ENCODE measurements at places on chromosomes 13 and 19. TPM values are rescaled to one million over a fixed set of nuclear protein-coding genes. Genes with fewer than 3 reads are reported as not detected.

DNA sequence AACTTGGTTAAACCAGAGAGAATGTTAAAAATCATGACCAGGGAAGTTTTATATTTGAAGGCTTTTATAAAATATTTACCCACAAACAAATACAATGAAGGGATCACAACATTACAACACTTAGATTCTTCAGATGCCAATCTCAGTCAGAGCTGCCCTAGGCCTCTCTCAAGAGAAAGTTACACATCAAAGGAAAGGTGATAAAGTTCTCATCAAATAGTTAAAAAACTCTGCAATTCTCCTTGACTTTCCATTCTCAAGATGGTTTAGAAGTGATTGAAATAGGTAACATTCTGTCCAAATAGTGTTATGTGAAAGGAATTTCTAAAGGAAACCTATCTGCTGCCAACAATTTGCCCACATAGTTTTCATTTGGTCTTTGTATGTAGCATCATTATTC, 1115.2 kb upstream of the MIR17HG start:
- no peak for DNase-seq

DNA sequence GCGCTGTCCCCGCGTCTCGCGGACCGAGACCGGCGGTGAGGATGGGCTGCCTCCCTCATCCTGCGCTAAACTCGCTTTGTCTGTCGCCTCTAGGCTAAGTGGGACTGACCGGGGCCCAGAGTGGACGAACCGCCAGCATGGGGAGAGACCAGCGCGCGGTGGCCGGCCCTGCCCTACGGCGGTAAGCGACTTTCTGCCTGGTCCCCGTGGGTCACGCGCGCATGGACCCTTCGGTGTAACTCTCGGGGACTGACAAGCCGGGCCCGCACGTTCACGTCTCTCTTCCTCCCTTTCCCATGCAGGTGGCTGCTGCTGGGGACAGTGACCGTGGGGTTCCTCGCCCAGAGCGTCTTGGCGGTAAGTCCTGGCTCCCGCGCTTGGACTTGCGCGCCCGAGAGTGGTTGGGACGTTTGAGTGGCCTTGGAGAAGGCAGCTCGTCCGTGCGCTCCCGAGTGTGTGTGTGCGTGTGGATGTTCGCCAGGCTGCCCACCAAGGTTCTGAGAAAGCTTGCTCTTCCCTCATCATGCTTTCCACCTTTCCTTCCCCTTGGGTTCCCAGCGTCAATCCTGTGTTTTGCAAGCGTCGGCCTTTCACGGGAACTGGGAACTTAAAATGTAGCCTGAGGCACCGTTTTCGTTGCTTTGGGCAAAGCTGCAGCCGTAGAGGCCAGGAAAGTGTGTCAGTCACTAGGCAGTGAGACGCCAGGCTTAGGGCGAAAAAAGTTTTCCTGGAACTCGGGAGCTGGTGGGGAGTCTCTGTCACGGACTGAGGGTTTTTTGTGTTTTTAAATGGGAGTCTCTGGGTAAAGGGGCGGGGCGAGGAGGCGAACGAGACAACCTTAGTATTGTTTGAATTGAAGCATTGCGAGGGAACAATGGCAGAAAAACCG, 927 bp downstream of the COL4A2 start:
- DNase-seq = no peak

DNA sequence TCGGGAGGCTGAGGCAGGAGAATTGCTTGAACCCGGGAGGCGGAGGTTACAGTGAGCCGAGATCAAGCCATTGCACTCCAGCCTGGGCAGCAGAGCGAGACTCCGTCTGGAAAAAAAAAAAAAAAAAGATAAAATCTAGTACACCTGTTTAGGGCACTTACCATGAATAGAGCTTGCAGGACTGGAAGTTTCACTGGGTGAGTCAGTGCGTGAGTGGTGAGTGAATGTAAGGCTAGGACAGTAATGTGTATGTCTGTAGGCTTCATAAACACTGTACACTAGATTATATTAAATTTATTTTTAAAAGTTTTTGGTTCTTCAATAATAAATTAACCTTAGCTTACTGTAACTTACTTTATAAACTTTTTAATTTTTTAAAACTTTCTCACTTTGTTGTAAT, 22.9 kb downstream of the PPP5C start:
- no peak for DNase-seq

GRCh38 chr13:78238911-78239310, 320.3 kb upstream of the EDNRB start:
- no peak for DNase-seq

PALM3 gene
- 0.90 TPM for total RNA-seq

DNA sequence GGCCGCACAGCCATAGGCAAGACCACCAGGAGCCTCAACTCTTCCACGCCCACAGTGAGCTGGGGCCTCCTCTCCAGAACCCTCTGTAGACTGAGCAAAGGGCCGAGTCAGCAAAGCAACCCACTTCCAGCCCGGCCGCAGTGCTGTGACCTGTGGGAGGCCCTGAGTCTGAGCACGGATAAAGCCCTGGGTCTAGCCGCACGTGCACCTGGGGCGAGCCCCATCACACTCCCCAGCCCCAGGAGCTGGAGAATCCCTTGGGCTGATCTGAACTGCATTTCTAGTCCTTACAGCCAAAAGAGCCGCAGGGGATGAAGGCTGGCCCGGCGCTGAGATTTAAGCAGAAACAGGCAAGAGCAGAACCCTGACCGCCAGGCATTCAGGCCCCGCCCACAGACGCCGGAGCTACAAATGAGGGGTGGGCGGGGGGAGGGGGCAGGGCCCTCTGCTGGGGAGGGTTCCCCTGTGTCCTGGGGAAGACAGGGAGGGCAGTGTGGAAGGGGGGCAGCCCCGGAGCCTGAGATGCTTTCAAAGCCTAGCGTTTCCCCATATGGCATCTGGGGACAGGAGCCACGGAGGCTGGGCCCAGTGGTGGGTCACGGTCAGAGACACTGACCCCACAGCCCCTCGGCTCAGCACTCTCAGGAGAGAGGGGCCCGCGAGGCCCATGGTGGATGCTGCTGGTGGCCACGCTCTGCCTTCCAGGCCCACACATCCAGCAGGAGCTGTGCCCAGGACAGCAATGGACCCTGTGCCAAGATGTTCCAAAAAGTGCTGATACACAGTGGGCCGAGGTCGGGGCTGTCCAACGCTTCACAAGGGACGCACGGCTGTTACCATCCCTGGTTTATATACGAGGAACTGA, 4.9 kb downstream of the TMEM259 start:
- no peak for DNase-seq

DNA sequence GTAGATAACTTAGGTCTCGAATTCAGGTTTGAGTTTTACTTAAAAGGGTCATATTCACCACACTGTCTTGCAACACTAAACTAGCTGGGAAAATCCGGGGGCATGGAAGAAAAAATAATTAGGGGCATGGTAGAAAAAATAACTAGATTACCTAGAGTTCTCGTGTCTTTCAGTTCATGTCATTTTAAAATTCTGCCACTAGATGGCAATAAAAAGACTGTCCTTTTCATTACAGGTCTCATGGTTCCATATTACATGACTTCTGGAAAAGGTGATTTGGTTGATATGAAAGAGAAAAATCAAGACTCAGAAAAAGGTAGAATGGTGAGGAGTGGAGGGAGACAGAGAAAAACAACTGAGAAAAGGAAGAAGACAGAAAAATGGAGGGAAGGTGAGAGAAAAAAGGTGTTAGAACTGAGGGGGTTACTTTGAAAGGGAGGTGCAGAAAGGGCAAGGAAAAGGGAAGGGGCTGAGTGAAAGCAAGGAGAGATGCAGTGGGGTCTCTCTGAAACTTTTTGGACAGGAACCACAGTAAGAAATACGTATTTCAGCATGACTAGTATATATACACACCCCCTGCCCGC, 299.0 kb downstream of the KLF12 start:
- DNase-seq = no peak

ENOX1 gene
- 17.6 TPM for total RNA-seq

PSG4 gene
- total RNA-seq = 0.11 TPM

DNA sequence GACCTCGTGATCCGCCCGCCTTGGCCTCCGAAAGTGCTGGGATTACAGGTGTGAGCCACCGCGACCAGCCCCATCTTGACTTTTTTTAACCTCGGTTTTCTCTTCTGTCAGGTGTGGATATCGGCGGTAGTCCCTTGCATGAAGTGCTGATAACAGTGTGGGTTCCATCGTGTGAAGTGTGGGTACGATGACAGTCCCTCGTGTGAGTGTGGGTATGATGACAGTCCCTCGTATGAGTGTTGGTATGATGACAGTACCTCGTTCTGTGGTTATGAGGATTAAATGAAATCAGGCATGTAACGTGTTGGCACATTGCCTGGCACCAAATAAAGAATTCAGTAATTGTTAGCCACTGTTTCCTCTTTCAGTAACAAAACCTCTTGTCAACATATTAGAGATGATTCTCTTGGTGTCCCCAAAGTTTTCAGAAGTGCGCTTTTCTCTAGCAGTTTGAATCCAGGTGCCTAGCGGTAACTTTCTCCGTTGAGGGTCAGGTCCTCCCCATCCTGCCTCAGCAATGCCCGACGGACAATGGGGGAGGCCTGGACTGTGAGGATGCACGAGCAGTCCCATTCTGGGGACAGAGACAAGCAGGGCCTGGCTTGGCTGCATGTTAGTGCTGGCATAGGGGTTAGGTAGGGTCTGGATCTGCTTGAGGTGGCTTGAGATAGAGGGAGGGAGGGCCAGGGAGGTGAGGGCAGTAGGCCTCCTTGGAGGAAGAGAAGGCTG, 15.3 kb downstream of the GATAD2A start:
- no peak for DNase-seq

DNA sequence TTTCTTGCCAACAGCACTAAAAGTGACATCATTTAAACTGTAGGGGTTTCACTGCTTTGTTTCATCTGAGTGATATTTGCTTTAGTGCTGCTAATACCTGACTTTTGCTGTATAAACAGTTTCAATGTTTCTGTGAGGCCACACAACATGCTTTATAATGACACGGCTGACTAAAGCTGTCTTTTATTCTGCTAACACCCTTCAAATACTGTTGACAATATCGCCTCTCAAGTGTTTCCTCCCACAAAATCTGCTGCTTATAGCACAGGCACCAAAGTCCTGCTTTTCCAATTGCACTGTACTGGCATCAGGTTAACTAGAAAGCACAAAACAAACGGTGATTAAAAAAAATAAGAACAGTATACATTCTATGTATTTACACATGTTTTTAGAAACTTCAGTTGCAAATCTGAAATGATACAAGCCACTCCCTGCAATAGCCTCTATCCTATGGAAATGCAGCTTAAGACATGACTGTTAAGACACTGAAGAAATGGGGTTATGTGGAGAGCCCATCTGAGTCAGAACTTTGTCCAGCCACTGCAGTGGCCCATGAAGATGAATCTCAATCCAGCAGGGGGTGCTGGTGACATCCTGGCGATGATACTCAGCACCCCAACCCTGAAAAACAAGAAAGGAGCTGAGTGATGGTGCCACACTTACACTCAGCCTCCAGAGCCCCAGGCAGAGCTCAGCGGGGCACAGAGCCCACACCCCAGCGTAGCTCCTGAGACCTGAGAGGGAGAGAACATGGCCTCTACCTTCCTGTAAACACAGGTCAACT, 29.4 kb downstream of the RFXAP start:
- no peak for DNase-seq

DNA sequence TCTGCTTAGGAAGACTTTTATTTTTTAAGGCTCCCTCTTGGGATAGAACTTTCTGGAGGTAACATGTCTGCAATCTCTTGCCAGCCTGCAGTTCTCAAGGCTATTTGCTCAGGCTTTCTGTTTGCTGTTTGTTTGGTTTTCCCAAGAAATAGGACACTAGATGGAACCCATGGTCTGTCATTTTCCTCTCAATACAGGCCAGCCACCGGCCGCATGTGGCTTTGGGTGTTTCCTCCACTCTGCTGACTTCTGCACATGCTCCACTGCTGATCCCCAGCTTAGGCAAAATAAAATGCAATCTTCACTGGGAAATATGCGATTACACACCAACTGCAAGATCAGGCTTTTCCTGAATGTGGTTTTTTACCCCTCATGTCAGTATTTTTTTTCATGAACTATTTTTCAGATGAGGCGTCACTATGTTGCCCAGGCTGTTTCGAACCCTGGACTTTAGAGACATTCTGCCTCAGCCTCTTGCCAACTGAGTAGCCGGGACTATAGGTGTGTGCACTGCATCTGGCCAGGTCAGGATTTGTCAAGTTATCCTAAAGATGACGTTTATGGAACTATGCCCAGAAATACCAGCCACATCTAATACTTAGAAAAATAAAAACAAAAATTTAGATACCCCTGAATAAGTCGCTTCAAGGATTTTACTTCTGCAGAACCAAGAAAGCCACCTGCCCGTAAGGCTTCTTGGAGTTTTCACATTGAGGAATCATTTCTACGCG, 94.3 kb upstream of the PABPC3 start:
- DNase-seq = no peak

DNA sequence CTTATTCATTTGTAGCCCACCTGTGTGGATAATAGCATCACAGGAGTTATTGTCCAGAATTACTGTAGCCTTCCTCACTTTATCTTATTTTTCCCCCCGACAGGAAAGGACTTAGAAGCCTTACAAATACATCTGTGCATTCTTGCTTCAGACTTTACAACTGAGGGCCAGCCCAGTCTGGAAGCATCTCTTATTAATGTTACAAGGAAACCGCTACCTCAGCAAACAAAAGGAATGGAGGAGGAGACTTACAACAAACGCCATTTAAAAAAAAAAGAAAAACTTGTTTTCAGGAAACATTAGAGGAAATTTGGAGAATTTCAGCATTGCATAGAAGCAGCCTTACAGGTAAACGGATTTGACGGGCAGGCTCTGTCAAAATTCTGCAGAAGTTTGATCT, 45.2 kb downstream of the GARRE1 start:
- no peak for DNase-seq

NCAN gene
- 0.42 TPM for total RNA-seq

Data from urinary bladder (tissue), 4 donors.